ENCODE measurements at places on chromosomes 5 and 9. TPM values are rescaled to one million over a fixed set of nuclear protein-coding genes. Genes with fewer than 3 reads are reported as not detected.

KCNIP1 gene
- total RNA-seq: 2.7 TPM

DNA sequence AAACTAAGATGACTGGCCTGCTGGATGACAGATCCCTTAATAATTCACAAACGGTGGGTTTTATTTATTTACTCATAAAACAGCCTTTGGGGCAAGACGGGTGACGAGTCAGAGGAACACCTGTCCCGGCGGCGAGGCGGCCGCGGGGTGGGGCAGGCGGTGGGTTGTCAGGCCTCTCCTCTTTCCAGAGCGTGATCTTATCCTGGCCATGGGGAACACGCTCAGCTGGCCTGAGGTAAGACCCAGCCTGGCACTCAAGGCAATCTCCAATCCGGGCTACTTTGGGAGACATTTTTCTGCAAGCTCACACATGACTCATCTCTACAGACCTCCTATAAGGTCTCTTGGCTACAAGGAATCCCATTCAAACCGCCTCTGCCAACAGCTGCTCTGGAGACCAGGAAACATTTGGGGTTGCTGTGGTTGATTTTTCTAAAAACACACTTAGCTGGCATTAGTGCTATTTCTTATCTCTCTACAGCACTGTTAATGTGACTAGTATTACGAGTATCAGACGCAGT lies 6.3 kb downstream of the RAPGEF1 start:
- H3K27ac ChIP-seq: peak overlapping the region; percentile 65
- no peak for DNase-seq
- H3K36me3 ChIP-seq: no peaks in the 10 kb centered on the region
- no peak overlapping the region for H3K4me3 ChIP-seq
- peaks cover 93% of the 10 kb centered on the region for H3K4me1 ChIP-seq

- H3K27me3 ChIP-seq: no peaks in the 10 kb centered on the region
- H3K36me3 ChIP-seq: no peaks in the 10 kb centered on the region
- H3K4me1 ChIP-seq: peaks cover 12% of the 10 kb centered on the region
- no peak overlapping the region for H3K4me3 ChIP-seq
These were observed 66.1 kb downstream of the PTPDC1 start for GRCh38 chr9:94150279-94150828.

- no peaks in the 10 kb centered on the region for H3K27me3 ChIP-seq
- H3K36me3 ChIP-seq: no peaks in the 10 kb centered on the region
- H3K4me3 ChIP-seq: no peak overlapping the region
- H3K27ac ChIP-seq: no peak overlapping the region
- H3K4me1 ChIP-seq: no peaks in the 10 kb centered on the region
These were observed 92.7 kb downstream of the RAD23B start for GRCh38 chr9:107375651-107376369.

DNA sequence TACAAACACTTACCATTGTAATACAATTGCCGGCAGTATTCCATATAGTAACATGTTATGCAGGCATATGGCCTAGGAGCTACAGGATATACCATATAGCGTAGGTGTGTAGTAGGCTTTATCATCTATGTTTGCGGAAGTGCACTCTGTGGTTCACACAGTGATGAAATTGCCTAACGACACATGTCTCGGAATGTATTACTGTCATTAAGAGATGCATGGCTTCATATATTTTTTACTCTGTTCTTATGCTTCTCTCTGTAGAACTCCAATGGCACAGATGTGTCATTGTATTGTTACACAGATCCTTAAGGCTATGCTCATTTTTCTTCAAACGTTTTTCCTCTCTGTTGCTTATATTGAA lies 19.2 kb upstream of the ANKRD18A start:
- H3K36me3 ChIP-seq: no peaks in the 10 kb centered on the region
- no peak overlapping the region for H3K4me3 ChIP-seq
- no peak overlapping the region for H3K27ac ChIP-seq
- H3K27me3 ChIP-seq: no peaks in the 10 kb centered on the region

DNA sequence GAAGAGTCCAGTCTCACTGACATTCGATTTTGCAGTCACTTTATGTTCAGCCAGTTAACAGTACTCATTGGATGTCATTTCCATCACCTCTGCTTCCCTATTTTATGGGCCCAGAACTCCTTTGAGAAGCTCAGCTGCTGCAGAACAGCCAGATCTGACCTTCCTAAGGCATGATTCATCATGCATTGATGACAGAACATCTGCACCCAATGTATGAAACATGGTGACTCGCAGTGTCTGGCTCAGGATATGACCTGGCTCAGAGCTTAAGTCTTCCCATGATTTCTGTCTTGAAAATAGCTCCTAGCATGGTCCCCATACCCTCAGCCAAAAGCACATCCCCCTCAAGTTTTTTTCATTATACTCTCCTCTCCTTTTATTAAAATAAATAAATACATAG lies 92.6 kb upstream of the TRIM32 start:
- H3K4me1 ChIP-seq: no peaks in the 10 kb centered on the region
- no peaks in the 10 kb centered on the region for H3K27me3 ChIP-seq
- no peak overlapping the region for H3K4me3 ChIP-seq
- DNase-seq: no peak
- H3K36me3 ChIP-seq: no peaks in the 10 kb centered on the region

DNA sequence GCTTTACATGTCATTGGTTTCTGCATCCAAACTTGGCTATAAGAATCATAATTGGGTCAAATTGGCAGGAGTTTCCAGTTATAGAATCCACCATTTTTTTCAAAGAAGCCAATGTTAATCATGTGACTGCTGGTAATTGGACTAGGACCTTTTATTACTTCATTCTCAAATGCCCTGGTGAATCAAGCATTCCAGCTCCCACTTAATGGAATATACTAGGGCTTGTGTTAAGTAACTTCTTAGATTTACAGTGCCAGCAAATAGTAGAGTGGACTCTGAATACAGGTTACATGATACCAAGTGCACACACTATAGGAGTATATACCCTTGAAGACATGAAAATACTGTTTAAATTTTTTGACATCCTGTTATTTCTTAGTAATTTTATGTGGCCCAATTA lies 96.7 kb downstream of the NUDT12 start:
- no peaks in the 10 kb centered on the region for H3K4me1 ChIP-seq
- DNase-seq: no peak
- H3K27me3 ChIP-seq: no peaks in the 10 kb centered on the region
- no peaks in the 10 kb centered on the region for H3K36me3 ChIP-seq
- no peak overlapping the region for H3K4me3 ChIP-seq
- H3K27ac ChIP-seq: no peak overlapping the region

DNA sequence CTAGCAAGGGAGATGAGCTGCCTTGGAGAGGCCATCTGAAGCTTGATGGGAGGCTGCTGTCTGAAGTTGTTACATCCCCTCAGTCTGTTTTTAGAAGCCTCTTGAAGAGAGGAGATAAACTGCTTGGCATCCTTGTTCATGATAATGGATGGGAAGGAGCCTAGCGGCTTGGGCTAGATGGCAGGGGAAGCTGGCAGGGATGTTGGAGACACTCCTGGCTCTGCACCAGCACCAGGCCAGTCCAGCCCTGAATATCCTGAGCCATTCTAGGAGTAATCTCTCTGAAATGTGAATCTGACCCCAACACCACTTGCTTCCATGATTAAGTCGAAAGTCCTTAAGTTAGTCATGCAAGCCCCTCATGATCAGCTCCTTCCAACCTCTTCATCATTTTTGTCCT lies 310.5 kb downstream of the NSG2 start:
- no peak overlapping the region for H3K4me3 ChIP-seq
- H3K27me3 ChIP-seq: no peaks in the 10 kb centered on the region
- H3K4me1 ChIP-seq: no peaks in the 10 kb centered on the region
- H3K36me3 ChIP-seq: no peaks in the 10 kb centered on the region
- H3K27ac ChIP-seq: no peak overlapping the region

DNA sequence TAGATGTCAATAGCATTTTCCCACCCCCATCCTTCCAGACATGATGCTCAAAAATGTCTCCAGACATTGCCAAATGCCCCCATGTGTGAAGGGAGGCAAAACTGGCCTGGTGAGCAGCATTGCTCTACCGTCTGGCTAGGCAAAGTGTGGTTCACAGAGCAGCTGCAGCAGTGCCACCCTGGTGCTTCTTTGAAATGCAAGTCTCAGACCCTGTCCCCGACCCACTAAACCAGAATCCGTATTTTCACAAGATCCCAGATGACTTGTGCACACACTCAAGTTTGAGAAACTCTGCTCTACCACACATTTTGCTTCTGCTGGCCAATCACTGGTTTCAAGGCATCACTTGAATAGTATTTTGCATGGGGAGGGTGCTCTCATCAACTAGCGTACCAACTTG lies 226.6 kb upstream of the KLF9 start:
- H3K4me3 ChIP-seq: no peak overlapping the region
- H3K4me1 ChIP-seq: no peaks in the 10 kb centered on the region
- peaks cover 4% of the 10 kb centered on the region for H3K27me3 ChIP-seq
- no peak for DNase-seq
- H3K36me3 ChIP-seq: no peaks in the 10 kb centered on the region

GRCh38 chr9:79581794-79582193 lies 10.0 kb downstream of the TLE4 start:
- H3K4me1 ChIP-seq: peaks cover 18% of the 10 kb centered on the region
- H3K27me3 ChIP-seq: no peaks in the 10 kb centered on the region
- DNase-seq: no peak
- H3K4me3 ChIP-seq: no peak overlapping the region
- H3K27ac ChIP-seq: no peak overlapping the region
- no peaks in the 10 kb centered on the region for H3K36me3 ChIP-seq

DNA sequence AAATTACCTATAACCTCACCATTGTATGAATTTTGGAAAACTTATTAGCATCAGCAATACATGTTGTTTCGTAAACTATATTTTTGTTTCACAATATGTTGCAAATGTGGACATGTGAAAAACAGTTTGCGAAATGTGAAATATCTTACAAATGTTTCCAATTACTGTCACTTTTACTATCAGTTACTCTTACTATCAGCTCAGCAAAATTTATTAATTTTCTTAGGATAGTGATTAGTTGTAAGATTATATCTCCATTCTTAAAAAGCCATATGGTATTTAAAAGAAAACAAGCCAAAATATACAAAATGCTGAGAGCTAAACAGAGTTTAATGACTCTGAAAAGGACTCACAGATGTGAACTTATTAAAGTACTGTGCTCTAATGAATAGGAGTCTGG lies 111.9 kb upstream of the LPAR1 start:
- no peak overlapping the region for H3K27ac ChIP-seq
- H3K4me1 ChIP-seq: peaks cover 3% of the 10 kb centered on the region
- no peaks in the 10 kb centered on the region for H3K27me3 ChIP-seq
- H3K4me3 ChIP-seq: no peak overlapping the region

DNA sequence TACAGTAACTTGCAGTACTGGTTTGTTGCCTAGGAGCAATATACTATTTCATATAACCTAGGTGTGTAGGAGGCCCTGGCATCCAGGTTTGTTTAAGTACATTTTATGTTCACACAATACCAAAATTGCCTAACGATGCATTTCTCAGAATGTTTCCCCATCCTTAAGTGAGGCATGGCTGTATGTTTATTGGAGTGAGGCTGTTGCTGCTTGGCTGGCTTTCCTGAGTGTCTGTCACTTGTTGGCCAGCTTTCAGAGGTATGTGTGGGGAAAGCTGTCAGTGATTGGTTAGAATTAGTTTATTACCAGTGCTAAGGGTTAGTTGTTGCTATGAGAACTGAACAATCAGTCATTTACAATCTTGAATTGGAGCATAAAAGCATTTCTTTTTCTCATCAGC lies 154.1 kb upstream of the CDH12 start:
- no peaks in the 10 kb centered on the region for H3K36me3 ChIP-seq
- H3K4me1 ChIP-seq: no peaks in the 10 kb centered on the region
- no peak for DNase-seq
- H3K4me3 ChIP-seq: no peak overlapping the region
- H3K27ac ChIP-seq: no peak overlapping the region

- H3K4me3 ChIP-seq: peak overlapping the region; percentile 17
- H3K36me3 ChIP-seq: no peaks in the 10 kb centered on the region
- H3K27ac ChIP-seq: no peak overlapping the region
These were observed 211.4 kb downstream of the DEPDC1B start for GRCh38 chr5:60488466-60489130.

DNA sequence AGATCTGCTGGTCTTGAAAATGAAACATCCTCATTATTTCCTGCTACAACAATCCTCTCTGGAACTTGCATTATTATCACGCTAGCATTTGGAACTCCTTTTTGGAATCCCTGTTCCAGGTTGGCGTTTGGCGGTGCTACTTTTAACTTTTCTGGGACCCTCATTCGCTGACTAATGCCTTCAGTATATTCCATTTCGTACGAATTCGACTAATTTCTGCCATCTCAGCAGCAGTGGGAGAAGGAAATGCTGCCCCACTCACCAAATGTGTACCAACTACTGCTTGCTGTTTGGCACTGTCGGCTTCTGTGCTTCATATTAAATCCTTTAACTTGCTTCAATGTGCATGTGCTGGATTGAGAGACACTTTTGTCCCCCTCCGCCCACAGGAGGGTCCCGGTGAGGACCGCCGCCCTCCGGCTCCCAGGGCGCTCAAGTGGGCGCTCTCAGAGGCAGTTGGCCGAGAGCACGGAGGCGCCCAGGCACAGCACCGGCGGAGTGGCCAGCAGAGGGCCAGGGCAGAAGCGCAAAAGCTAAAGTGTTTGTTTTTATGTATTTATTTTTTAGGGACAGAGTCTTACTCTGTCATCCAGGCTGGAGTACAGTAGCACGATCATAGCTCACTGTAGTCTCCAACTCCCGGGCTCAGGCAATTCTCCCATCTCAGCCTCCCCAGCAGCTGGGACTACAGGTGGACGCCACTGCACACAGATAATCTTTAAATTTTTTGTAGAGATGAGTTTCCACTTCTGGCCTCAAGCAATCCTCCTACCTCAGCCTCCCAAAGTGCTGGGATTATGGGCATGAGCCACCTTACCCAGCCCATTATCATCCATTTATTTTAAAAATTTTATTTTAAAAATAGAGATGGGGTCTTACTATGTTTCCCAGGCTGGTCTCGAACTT lies 11.9 kb downstream of the PDE6A start:
- no peak for DNase-seq
- H3K36me3 ChIP-seq: no peaks in the 10 kb centered on the region
- H3K4me3 ChIP-seq: peak overlapping the region; percentile 27
- peak overlapping the region; percentile 43 for H3K27ac ChIP-seq
- no peaks in the 10 kb centered on the region for H3K27me3 ChIP-seq

- H3K4me3 ChIP-seq: no peak overlapping the region
- H3K36me3 ChIP-seq: no peaks in the 10 kb centered on the region
- DNase-seq: no peak
- no peak overlapping the region for H3K27ac ChIP-seq
- no peaks in the 10 kb centered on the region for H3K27me3 ChIP-seq
- no peaks in the 10 kb centered on the region for H3K4me1 ChIP-seq
These were observed 78.0 kb upstream of the FBXL7 start for GRCh38 chr5:15421921-15422412.

DNA sequence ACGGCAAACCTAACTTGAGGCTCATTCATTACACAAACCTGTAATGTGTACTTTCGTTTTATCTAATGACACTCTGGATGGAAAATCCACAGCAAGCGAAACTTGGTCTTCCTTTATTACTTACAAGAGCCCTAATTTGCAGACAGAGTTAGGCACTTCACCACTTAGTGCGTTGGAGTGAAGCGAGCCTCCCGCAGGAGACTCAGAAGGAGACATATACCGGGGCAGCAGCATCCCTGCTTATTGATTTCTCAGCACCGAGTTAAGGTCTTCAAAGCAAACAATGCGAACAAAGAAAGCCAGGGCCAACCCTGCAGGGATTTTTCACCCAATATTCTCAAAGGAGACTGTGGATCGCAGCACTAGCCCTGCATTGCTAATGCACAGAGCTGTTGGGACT lies 28.6 kb downstream of the LSM11 start:
- no peak overlapping the region for H3K4me3 ChIP-seq
- DNase-seq: no peak
- peaks cover 4% of the 10 kb centered on the region for H3K27me3 ChIP-seq
- H3K36me3 ChIP-seq: no peaks in the 10 kb centered on the region

GRCh38 chr5:167819406-167819805 lies 472.0 kb upstream of the WWC1 start:
- no peaks in the 10 kb centered on the region for H3K4me1 ChIP-seq
- no peak for DNase-seq
- peaks cover 4% of the 10 kb centered on the region for H3K27me3 ChIP-seq
- H3K27ac ChIP-seq: no peak overlapping the region
- no peak overlapping the region for H3K4me3 ChIP-seq
